ENCODE measurements at places on chromosomes 13 and 19. TPM values are rescaled to one million over a fixed set of nuclear protein-coding genes. Genes with fewer than 3 reads are reported as not detected.

DNA sequence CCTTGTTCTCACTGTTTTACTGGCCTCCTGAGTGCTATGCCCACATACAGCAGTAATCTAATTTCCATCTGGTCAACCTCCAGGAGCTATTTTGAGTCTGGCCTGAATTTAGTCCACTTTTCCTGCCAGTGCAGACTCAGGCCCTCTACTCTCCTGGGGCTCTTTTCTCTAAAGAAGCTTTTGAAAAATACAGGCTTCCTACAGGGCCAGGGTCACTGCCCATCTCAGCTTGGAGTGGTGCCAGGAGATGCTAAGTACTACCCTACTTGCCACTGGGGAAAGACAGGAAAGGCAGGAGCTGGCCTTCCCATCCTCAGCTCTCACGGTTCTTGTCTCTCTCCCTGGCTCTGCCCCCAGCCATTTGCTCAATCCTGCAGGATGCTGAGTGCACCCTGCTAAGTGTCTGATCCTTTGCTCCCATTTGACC, 101.7 kb upstream of the SERP2 start:
- no peak for DNase-seq

- DNase-seq: no peak
Measured at GRCh38 chr13:78680115-78680561, 21.2 kb upstream of the OBI1 start.

DNA sequence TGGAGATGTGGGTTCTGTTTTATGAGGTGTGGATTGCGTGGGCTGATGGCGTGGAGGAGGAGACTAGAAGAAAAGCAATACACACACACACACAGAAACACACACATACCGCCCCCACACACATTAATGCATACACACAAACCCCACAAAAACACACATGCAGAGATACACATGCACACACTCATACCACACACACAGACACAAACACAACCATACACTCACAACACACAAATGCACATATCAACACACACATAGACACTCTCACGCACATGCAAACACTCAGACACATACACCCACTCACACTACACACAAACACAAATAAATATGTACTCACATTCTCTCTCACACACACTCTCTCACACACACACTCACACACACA, 75.7 kb upstream of the UBL3 start:
- DNase-seq: no peak

DNA sequence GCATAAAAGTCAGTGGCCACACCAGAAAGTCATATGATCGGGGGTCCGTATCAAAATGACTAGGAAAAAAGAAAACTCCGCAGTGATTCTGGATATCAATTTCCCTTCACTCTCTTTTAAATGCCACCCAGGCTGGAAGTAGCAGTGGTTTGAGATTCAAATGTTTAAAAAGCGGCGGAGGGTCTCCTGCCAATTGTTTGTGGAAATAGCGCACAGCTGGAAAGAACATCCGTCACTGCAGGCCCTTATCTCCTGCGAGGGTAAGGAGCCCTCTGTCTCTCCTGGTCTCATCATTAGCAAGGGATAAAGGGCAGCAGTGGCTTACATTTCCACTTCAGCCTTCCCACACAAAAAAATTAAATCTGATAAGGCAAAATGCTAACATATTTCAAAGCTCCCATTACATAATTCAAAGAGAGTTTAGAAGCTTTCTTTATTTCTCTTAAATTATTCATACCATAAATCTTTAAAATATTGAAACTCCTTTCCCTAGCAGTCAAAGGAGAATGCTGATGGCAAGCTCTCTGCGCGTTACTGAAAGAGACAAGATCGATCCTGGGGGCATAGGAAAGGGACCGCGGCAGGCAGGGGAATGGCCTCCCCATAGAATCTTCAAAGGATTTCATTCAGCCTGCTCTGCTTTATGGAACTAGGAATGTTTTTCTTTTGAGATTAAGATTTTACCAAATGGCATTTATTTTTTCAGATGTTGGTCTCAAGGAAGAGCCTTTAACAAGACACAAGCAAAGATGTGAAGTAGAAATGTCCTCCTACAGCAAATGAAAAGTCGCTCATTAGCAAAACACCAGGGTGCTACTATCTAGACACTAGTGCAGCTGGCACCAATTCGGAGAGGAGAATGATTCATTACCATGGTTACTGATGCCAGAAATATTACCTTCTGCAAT, 35.0 kb downstream of the AMER2 start:
- DNase-seq: no peak

DNA sequence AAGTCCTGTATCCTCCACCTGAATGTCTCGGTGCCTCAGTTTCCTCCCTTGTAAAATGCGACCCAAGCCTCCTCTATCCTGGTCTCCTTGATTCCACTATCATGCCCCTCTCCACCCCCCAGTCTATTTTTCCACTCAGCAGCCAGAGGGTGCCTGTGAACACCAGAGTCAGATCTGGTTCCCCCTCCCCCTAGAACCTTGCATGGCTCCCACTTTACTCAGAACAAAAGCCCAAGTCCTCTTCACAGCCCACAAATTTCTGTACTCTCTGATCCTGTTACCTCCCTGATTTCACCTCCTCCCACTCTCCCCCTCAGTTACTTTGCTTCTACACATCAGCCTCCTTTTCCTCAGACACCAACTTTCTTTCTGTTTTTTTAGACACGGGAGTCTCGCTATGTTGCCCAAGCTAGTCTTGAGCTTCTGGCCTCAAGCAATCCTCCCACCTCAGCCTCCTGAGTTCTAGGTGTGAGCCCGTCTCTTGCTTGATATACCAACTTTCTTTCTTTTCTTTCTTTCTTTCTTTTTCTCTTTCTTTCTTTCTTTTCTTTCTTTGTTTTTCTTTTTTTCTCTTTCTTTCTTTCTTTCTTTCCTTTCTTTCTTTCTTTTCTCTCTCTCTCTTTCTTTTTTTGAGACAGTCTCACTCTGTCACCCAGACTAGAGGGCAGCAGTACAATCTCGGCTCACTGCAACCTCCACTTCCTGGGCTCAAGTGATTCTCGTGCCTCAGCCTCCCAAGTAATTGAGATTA, 869 bp downstream of the DAND5 start:
- no peak for DNase-seq

- DNase-seq: no peak
Measured at GRCh38 chr13:113848431-113849260, 15.2 kb downstream of the GAS6 start.

GRCh38 chr19:14603990-14604387, 21.1 kb downstream of the CLEC17A start:
- no peak for DNase-seq

The KCNRG gene
- 0.22 TPM for total RNA-seq

The TLE6 gene
- 1.1 TPM for total RNA-seq

The KRTDAP gene
- total RNA-seq: not detected

The GIPR gene
- total RNA-seq: 5.0 TPM
